ENCODE measurements at places on chromosomes 16 and 17.
A peak's percentile ranks its signal among the peaks of the same experiment; 100 is the strongest.

DNA sequence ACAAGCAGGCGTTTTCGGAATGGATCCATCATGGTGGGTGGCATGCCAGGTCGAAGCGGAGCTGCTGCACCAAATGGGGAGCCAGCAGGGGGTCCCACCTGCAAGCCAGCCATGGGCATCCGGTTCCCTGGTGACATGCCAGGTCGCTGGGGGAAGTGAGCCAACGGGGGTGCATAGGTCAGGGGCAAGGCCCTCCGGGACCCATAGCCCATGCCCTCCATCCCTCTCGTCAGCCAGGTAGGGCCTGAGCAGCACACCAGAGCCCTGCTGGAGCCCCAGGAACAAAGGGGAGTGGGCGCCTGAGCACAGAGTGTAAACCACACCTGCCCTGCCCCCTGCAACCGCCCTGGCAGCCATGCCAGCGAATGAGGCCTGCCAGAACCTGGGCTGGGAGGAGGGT lies 5.0 kb downstream of the SMARCD2 start:
- DNase-seq: no peak

DNA sequence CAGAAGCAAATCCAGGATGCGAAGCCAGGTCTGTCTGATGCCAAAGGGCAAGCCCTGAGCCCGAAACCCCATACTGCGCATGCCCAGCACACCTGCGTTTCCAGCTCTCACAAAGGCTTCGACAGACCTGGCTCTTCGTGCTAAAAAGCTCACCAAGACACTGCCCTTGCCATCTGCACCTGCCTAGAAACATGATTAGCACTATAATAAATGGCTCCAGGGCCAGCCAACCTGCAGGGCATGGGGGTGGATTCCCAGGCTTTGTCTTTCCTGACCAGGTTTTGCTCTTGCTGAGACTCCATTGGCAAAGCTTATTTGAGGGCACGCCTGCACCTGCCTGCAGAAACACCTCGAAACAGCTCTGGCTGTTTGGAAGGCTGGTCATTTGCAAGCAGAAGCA lies 14.4 kb upstream of the PLD6 start:
- no peak for DNase-seq

- DNase-seq: no peak
Observed at GRCh38 chr16:66651474-66651765, 45.1 kb downstream of the CMTM4 start.

DNA sequence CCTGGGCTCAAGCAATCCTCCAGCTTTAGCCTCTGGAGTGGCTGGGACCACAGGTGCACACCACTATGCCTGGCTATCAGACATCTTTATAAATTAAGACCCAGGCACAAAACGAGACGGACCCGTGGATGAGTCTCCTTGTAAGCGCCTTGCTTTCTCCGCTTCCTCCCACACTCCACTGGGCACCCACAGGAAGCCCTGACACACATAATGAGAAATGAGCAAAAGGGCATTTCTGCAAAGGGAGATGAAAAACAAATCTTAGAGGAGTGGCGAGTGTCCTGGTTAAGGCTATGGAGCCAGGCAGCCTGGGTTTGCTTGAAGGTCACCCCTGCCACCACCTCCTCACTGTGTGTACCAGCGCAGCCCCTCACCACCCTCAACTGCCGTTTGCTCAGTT lies 56.3 kb downstream of the XYLT1 start:
- DNase-seq: peak; percentile 4

- no peak for DNase-seq
Observed at GRCh38 chr17:61384692-61385576, 14.7 kb upstream of the TBX2 start.

- DNase-seq: no peak
Observed at GRCh38 chr17:81923302-81924260, 4.0 kb downstream of the MAFG start.

DNA sequence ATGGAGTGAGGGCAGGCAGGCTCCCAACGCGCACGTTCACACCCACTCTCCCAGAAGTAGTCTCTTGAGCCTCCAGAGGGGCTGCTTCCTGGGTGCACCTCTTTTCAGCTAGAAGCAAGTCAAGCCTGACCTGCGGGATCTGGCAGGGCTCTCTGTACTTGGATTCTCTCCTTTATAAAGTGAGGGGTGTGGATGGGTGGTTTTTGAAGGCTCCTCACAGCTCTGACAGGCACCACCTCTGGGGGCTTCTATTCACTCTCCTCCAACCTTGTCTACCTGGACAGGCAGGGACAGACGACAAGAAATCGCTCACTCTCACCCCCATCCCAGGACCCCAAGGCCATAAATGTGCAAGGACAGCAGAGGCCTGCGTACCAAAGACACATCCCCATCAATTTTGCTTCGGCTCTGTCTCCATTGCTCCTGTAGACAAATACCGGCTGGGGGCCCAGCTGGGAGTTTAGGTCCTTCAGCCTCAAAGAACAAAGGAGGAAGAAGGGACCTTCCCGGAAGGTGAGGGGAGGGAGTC lies 814 bp upstream of the DYNLL2 start:
- no peak for DNase-seq

DNA sequence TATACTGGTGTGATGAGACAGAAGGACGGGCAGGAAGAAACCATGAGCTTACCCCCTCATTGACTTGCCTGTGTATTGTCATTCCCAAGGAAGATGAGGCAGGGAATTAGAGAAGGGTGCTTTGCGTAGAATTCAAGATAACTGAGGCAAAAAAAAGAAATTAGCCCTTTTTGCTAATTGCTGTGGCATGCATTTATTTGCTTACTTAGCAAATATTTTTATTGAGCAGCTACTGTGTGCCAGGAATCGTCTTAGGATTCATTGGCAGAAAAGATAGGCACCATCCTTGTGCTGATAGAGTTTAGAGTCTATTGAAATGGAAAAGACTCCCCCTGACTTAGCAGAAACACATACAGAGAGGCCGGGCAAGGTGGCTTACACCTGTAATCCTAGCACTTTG lies 541.9 kb downstream of the TMEM114 start:
- no peak for DNase-seq

GRCh38 chr17:40806131-40806530 lies 6.4 kb upstream of the KRT28 start:
- DNase-seq: no peak
